ENCODE measurements at places on chromosomes 5 and 9. TPM values are rescaled to one million over a fixed set of nuclear protein-coding genes. Genes with fewer than 3 reads are reported as not detected.

Gene NELFB
- 81.0 TPM for total RNA-seq

Gene CENPH
- total RNA-seq, result 24.8 TPM

Gene SLC34A1
- not detected for total RNA-seq

Gene IRX4
- total RNA-seq, result 2.3 TPM

Gene SPATA31A3
- not detected for total RNA-seq
